ENCODE measurements at places on chromosomes 6 and 20.

DNA sequence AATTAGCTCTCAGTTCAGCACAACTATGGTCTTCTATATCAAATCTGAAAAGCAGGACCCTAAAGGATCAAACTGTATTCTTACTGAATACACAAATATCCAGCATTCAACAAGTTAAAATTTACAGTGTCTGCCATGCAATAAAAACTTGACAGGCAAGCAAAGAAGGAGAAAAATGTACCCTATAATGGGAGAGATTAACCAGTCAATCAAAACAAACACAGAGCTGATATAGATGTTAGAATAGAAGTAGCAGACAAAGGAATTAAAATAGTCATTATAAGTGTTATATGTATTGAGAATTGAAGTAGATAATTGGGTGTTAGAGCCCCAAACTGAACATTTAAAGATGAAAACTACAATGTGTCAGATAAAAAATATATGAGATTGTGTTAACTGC is 914.9 kb downstream of the EPHA7 start:
- DNase-seq, result no peak

GRCh38 chr6:42086046-42087035 is 36.0 kb downstream of the TAF8 start:
- no peak for DNase-seq

- no peak for DNase-seq
Observed at GRCh38 chr6:27894839-27895762, 17.1 kb downstream of the OR2B2 start.

- no peak for DNase-seq
Observed at GRCh38 chr6:15522026-15522425, 140.8 kb downstream of the DTNBP1 start.

DNA sequence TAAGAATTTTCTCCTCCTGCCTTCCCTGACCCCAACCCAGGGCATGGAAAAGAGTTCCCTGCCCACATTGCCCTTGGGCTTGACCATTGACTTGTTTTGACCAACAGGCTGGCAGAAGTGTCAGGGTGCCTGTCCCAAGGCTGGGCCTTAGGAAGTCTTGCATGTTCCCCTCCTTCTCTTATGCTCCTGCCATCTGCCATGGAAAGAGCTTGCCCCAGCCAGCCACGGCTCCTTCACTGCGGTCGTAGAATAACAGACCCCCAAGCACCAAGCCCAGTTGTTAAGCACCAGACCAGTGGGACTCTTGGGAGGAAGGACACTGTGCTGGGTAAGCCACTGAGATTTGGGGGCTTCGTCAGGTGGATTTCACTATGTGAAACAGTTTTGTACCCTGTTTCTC is 53.6 kb downstream of the SNX5 start:
- no peak for DNase-seq

- no peak for DNase-seq
Observed at GRCh38 chr6:11194356-11195218, 37.9 kb downstream of the NEDD9 start.

DNA sequence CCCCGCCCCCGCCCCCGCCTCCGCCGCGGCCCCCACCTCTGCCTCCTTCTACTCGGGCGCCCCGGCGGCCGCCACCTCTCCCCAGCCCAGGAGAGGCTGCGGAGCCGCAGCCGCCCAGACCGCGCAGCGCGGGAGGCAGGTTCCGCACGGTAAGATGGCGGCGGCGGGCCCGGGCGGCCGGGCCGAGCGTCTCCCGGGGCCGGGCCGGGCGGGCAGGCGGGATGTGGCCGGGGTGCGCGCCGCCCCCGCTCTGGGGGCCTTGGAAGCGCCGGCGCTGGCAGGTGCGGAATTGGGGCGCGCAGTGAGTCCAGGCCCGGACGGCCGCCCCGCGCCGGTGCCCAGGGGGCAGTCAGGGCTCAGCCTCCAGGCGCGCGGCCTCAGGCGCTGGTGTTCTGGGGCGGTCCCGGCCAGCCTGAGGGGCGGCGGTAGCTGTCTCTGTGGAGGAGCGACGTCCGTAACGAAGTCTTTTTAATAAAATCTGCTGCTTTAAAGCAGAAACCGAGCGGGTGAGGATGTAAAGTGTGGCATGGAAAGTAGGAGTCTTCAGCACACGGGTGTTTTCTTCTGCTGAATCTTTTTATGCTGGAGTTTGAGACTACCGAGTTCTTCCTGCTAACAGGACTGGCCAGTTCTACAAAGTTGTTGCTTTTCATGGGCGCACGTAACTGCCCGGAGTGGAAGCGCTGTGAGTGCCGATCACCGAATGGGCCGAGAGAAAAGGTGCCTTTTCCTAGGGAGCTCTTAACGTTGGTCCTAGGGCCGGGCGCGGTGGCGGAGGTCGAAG is at the start of gene GID8:
Gene GID8 (plus strand): TSS at position 43 of the 784 bp plus-strand sequence. CDS start 3,356 bp downstream, outside the sequence.
- no peak for DNase-seq

DNA sequence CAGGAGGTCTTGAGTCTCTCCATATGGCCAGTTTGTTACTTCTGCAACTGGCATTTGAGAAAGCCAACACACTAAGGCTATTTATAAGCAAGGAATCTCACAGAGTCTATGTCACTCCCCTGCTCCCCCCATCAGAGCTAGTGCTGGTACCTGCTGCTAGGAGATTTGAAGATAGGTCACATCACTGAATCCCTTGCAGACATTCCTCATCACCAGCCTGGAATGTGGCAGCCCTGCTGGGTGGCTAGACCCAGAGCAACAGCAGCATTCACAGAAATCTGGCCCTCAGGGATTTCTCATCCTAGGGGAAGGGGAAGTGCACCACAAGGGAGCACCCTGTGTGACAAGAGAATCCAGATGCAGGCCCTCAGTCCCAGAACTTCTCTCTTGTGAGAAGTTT is 672.1 kb downstream of the HACE1 start:
- DNase-seq, result no peak

GRCh38 chr6:111685526-111685925 is 79.8 kb upstream of the TRAF3IP2 start:
- DNase-seq, result no peak
